ENCODE measurements at places on chromosomes 11 and 22. TPM values are rescaled to one million over a fixed set of nuclear protein-coding genes. Genes with fewer than 3 reads are reported as not detected.

DNA sequence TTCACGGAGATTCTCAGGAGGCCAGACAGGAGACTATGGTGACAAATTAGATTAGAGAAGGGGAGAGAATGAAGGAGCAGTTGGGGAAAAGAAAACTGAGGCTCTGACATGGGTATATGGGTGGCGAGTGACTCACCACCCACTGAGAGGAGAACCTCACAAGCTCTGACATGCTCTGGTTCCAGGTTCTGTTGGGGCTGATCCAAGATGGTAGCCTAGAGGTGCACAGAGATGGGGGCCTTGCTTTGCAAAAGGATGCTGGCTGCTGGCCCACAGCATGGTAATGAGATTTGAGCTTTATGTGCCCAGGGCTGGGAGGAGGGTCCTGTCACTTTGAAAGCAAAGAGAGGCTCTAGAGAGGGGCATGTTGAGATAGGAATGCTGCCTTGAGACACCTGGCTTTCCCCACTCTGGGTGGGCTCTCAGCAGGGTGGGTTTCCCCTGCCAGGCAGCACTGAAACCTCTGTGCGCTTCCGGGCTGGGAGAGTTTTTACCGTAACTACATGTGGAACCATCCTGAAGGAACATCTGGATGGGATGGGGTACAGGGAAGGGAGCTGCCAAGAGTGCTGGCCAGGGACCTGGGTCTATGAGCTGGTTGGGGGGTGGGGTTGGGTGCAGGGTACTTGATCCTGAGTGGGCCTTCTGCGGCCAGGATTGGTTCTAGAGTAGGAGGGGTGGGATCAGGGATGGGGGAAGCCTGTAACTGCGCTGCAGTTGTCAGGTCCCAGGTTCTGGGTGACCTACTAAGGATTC, 1.2 kb upstream of the GRK2 start:
- DNase-seq, result no peak

DNA sequence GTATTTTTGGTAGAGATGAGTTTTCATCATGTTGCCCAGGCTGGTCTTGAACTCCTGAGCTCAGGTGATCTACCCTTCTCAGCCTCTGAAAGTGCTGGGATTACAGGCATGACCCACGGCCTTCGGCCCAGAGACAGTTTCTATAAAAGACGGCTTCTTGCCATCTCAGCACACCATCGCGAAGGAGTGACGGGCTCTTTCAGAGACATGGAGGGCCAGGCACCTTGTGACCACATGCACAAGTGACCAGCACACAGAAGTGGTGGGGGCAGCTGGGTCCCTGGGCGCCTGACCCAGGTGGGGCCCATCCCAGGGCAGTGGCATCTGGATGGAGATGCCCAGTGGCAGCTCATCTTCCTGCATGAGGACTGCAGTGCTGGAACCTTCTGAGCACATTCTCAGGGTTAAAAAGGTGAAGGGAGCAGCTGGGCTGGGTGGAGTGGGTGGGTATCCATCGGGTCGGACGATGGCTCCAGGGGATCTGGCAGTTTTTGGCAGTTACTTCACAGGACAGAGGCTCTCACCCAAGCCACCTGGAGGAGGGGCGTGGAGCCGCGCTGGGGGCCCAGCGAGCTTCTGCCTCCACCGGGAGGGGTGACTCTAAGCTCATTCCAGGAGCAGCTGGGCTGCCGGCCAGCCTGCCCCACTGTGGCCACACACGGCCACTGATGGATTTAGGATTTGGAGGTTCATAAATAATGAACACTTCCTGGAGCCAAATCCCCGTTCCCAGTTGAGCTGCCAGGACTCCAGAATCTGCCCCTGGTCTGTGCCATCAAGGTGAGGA, 373.0 kb downstream of the CTTN start:
- DNase-seq, result no peak

The GGTLC3 gene
- not detected for polyA plus RNA-seq

DNA sequence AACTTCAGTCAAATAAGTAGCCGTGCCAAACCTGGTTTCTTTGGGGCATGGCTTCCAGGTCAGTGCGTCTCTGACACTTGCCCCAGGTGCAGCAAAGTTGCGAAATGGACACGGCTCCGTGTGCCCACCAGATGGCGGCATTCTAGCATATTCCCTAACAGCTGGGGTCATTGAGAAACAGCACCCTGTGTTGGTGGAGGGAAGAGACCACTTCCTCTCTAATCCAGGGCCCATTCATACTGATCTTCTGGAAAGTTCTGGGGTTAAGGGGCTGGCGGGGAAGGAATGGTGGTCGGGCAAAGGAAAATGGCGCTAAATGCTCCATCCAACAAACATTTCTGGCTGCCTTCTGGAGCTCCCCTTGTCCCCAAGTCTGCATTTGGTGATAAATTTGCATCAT, 141.2 kb upstream of the TIMP3 start:
- peak; percentile 54 for DNase-seq

GRCh38 chr11:77815459-77815858, 5.1 kb downstream of the RSF1 start:
- no peak for DNase-seq

- no peak for DNase-seq
Observed at GRCh38 chr11:79363256-79363655, 77.6 kb downstream of the TENM4 start.

DNA sequence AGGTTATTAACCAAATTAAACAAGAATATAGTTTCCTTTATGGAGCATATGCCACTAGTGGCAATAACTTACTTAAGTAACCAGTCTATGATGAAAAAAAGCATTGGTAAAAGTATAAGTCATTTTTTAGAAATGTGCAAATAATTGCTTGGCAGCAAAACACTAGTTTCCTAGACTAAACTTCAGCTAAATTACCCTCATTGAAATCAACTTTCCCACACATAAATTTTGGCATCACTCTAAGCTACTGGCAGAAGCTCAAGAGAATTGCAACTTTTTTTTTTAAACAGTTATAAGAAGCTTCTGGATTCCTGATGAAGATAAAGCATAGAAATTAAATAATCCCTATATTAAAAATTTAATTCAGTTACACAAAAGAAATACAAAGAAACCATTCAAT, 12.5 kb downstream of the CCDC34 start:
- no peak for DNase-seq

DNA sequence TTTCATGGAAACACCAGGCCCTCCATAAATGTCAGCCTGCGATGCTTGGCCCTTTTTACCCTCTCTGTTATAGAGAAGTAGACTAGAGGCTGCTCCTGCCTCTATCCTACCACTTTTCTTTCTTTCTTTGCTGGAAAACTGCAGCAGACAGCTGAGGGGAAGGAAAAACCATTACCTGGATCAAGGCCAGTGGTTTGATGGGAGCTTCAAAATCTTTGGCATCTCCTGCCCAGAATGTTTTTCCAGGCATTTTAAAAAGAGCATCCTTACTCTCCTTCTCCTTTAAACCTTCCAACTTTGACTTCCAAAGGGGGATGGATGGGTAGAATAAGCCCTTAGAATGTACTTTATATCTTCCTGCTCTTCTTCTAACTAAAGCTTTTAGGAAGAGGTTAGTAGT, 44.9 kb downstream of the EXT2 start:
- DNase-seq, result no peak

The TRIM51 gene
- not detected for polyA plus RNA-seq

- no peak for DNase-seq
Observed at GRCh38 chr22:32874385-32874784, 72.9 kb downstream of the TIMP3 start.

DNA sequence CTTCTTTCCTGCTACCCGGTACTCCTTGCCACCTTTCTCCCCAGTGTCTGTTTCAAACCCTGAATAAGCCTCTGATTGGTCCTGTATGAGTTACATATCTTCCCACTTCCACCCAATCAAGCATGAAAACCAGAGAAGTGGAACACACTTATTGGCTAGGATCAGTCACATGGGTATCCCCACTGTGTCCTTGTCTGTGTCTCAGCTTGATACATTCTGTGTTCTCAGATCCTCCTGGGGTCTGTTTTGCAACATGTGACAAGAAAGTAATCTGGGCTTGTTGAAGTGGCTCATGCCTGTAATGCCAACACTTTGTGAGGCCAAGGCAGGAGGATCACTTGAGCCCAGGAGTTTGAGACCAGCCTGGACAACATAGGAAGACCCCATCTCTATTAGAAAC, 23.9 kb downstream of the MCHR1 start:
- DNase-seq, result no peak

All from left renal cortex interstitium (tissue), 4 donors.